ENCODE measurements at places on chromosomes 5 and 9.

- no peak for DNase-seq
These were observed 216.0 kb downstream of the KDM4C start for GRCh38 chr9:6973762-6974161.

DNA sequence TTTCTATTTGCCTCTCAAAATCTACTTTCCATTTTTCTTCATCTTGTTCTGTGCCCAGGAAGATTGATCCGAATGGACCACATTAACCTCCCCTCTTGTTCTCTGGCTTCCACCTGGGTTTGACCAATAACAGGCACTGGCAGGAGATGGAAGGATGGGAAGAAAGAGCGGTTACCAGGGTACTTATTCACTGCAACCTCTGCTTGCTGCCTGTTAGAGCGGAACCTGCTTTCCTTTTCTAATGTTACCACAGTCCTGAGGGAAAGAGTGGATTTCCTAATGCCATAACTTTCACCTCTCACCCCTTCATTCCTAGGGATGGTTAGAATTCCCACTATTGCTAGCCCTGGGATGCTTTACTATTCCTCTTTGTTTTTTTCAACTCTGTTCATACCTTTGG is 262.1 kb downstream of the RFX3 start:
- no peak for DNase-seq

GRCh38 chr9:84501587-84501986 is 161.0 kb upstream of the SLC28A3 start:
- no peak for DNase-seq

DNA sequence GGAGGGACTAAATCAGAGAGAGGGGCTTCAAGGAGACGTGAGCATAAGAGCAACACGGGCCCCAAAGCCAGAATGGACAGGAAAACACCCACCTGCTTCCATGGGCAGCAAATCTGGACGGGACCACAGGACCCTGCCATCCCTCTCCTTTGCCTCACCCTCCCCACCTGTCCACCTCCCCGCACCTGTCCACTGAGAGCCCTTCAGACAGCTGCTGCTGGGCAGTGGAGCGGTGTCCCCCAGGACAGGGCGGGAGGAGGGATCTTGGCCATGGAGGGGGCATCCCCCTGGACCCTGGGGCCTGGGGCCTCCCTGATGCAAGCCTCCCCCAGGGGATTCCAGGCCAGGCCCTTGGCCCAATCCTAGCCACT is 2.6 kb downstream of the CCDC183 start:
- no peak for DNase-seq

DNA sequence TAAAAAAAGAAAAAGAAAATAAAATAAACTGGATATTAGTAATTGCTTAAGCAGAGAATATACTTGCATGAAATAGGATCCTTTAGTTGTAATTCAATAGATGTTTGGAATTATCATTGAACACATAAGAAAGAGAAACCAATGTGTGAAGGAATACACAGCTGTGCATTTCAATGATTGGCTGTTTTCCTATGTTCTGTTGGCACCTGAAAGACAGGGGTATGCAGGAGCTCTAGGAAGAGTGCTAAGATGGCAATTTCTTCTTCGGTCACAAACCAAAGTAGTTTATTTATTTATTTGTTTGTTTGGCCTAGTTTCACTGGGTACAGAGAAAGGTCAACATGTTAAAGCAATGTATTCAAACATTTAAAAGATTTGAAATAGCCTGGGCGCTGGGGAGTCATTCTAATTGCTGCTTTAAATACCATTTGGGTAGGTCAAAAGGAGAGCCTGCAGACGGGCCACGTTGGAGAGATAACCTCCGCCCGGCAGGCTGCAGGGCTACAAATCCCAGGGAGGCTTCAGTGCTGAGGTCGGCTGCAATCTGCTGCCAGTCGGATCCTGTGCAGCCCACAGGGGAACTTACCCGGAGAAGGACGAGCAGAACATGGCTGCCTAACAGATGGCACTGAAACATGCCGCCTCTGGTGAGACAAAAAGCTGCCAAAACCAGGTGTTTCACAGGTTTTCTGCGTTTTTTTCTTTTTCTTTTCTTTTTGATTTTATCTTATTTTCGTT is 154.2 kb upstream of the TYRP1 start:
- no peak for DNase-seq

DNA sequence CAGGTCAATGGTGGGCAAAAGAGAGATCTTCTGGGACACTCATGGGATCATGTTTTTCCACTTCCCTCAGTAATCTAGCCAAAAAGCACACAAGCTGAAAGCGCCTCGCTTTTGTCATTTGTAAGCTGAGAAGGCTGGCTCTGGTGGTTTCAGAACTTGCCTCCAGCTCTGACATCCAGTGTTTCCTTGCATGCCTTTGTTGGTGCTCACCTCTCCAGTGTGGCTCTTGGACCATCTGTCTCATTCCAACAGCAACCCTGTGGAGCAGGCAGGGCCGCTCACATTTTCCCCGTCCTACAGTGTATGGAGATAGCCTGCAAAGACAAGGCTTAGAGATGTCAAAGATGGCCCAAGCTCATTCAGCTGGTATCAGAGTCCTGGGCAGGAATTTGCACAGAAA is 160.8 kb upstream of the KLF4 start:
- no peak for DNase-seq

GRCh38 chr5:132490484-132491367 is at the start of gene IRF1:
IRF1 (minus strand) TSS chr5:132490773; CDS start chr5:132489478, 1,295 bp downstream.
- peak; percentile 98 for DNase-seq

DNA sequence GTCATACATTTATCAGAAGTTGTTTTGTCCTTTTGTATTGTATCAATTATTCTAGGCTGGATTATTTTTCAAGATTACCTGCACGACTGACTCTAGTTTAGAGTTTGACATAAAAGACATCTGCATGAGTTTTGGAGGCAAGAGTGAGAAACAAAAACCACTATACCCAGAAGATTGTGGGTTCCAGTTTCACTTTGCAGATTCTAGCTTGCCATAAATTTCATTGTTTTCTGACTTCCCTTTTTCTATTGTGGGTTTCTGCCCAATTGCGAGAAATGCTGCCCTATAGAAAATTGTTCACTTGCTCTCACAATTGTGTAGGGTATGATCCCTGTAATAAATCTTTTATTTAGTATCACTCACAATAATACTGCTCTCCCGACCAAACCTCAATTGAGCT is 1043.4 kb upstream of the CDH10 start:
- no peak for DNase-seq

DNA sequence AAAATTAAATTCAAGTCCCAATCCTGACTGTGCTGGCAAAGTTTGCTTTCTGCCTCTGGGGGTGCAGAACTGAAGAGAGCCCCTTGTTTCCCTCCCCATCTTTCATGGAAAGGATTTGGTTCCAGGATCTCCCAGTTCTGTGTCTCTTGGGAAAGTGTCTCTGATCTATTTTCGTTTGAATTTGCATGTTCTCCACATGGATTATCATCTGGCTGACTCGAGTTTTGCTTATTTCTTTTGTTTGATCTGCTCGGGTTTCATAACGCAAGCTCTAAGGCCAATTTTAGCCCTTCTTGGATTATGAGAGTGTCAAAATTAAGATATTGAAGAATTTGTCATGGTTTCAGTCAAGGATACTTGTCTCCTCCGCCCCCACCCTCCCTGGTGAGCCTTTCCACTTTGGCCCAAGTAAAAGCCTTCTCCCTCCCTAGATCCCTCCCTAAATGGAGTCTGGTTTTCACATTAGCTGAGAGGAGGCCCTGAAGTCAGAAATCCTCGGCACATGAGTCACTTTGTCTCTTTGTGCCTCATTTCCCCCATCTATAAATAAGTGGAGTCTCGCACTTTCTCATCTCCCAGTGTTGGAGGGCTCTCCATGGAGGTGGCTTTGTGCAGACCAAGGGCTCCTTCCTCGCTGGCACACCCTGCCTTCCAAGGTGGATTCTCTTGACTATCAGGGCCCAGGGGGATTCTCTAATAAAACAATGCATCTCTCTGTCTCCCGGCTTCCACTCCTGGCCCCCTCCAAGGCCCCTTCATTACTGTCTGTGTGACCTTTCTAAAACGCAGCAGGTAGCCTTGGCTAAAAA is 17.3 kb downstream of the ADRB2 start:
- no peak for DNase-seq

DNA sequence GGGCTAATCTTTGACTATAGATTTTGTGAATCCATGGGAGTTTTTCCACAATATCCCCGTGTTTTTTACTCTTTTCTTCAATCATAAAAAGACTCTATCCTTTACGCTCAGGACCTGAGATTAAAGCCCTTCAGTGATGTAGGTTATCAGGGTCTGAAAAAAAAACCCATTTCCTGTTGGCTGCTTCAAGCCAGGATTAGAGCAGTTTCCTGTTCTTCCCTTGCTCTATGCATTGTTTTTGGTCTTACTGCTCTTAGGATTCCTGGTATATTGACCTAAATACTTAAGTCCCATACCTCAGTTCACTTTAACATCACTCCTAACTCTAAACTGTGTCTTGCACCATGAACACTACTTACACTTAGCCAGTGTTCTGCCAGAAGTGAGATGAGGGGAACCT is 319.3 kb upstream of the CHD1 start:
- no peak for DNase-seq

GRCh38 chr5:171823269-171823668 is 37.7 kb downstream of the SMIM23 start:
- DNase-seq, result no peak

DNA sequence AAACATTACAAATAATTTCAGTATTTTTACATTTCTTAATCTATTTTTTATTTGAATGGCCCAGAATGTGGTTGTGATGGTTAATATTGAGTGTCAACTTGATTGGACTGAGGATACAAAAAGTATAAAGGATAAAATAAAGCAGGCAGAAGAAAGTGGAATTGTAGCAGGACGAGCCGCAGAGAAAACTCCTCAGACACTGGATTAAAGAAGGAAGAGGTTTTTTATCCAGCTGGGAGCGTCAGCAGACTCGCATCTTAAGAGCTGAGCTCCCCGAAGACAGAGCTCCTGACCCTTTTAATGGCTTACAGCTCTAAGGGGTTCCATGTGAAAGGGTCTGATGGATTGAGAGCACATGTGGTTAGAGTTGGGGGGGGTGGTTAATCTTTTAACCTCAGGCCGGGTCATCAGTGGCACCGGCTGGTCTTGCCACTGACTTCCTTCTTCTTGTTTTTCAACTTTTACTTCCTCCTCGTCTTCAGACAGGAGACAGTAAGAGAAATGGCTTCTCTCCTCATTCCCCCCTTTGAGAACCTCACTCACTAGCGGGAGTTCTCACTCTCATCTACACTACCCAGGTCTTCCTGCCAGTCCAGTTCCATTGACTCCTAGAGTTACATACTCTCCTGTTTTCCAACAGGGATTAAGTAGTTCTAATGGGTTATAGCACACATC is 80.0 kb downstream of the TMEM161B start:
- no peak for DNase-seq

- no peak for DNase-seq
These were observed 42.2 kb upstream of the ICE1 start for GRCh38 chr5:5380298-5380697.

- no peak for DNase-seq
These were observed 1325.0 kb upstream of the DMAC1 start for GRCh38 chr9:9124616-9125015.

- DNase-seq, result no peak
These were observed 237.2 kb upstream of the IL12B start for GRCh38 chr5:159567461-159567860.

DNA sequence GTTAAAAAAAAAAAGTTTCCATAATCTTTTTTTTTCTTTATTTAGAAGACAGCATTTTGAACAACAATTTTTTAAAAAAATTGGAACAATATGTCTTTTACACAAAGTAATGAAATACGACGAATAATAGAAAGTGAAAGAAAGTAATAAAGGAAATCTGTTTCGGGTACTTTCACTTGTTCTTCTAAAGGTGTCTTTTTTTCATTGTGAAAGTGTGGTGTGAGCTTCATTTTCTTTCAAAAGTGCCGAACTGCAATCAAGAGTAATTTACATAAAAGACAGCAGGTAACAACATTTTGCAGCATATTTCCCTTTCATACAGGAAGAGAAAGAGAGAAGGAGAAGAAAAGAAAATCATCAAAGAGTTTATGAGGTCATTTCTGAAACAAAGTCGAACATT is 159.7 kb upstream of the CDH12 start:
- DNase-seq, result no peak

DNA sequence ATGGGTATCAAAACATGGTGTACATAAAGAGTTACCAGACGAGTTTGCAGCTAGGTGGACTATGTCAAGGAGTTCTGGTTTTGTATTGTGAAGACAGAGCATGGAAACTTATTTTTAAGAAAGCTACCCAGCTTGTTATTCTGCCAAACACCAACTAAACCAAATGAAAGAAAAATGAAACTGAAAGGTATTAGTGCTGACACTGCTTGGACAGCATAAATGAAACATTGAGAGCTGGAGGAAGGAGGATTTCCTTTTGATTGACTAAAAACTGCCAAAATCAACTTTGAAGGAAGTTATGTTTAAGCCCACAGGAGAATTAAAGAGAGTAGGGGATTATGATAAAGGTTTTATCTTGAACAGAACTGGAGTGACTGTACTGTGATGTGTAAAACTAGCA is 766.2 kb downstream of the PTPRD start:
- DNase-seq, result no peak

DNA sequence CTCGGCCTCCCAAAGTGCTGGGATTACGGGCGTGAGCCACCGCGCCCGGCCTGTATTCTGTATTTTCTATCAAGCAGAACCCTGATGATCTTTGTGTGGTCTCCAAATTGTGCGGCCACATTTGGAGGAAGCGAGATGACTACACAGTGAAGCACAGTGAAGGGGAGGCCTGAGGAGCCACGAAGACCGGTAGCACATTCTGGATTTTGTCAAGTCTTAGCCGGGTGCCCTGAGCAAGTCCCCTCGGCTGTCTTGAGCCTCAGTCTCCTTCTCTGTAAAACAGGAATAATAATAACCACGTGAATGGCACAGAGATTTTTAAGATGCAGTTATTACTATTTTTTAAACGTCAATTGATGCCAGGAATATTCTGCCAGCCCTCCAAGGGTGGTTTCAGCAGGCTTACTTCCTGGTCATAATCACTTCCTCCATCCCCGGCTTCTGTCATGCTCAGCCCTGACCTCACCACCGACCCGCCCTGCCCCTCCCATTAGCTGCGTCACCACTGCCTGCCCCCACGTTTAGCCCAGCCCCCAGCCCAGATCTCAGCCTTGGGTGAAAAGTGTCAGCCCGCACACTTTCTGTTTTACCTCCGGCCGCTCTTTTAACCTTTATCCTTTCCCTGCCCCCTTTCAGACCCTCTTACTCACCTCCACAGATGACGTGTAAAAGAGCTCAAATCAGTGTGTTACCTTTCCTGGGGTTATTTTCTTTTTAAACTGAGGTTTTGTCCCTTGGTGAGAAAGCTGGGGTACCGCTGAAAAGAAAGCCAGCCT is 27.0 kb upstream of the ERGIC1 start:
- DNase-seq, result peak; percentile 79

GRCh38 chr9:114928136-114928535 is 2.3 kb downstream of the TNFSF8 start:
- DNase-seq, result no peak

- no peak for DNase-seq
These were observed 170.4 kb downstream of the SYK start for GRCh38 chr9:90972057-90972456.

- DNase-seq, result no peak
These were observed 137.5 kb downstream of the KCTD16 start for GRCh38 chr5:144308174-144308573.

GRCh38 chr5:151202381-151203139 is 21.3 kb downstream of the CCDC69 start:
- peak; percentile 23 for DNase-seq

GRCh38 chr9:96420468-96421219 is 2.5 kb upstream of the ZNF367 start:
- DNase-seq, result no peak

- no peak for DNase-seq
These were observed 26.4 kb upstream of the ARHGAP26 start for GRCh38 chr5:142743592-142744441.
